ENCODE measurements at places on chromosomes 7 and 10.

GRCh38 chr7:101870361-101871062 is 53.1 kb downstream of the CUX1 start:
- peak; percentile 67 for DNase-seq

- DNase-seq, result no peak
Observed at GRCh38 chr7:42939457-42940240, 7.5 kb downstream of the MRPL32 start.

DNA sequence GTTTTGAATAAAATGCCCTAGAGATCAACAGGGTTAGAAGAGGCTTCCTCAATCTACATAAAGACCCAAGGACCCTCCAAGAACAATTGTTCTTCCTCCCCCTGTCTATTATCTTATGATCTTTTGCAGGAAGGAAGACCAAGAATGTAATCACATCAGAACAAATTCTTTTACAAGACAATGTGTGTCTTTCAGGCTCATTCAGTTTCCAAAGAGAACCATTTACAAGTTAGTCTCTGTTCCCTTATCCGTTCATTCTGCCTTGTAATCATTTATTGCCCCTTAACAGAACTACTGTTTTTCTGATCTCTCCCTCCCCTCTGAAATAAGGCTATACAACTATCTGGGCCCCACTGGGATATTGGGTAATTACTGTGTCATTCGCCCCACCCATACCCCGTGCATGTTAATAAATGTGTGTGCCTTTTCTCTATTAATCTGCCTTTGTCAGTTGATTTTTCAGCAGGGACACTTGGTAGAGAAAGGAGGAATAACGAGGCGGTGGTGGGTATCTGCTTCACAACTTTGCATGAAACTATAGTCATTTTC is 5.7 kb upstream of the MKRN1 start:
- no peak for DNase-seq

GRCh38 chr7:41779918-41780317 is 77.0 kb upstream of the INHBA start:
- DNase-seq, result no peak

- DNase-seq, result no peak
Observed at GRCh38 chr7:67781841-67782240, 785.2 kb downstream of the TYW1 start.

- DNase-seq, result peak; percentile 11
Observed at GRCh38 chr7:109879287-109879828, 1211.6 kb upstream of the LRRN3 start.

DNA sequence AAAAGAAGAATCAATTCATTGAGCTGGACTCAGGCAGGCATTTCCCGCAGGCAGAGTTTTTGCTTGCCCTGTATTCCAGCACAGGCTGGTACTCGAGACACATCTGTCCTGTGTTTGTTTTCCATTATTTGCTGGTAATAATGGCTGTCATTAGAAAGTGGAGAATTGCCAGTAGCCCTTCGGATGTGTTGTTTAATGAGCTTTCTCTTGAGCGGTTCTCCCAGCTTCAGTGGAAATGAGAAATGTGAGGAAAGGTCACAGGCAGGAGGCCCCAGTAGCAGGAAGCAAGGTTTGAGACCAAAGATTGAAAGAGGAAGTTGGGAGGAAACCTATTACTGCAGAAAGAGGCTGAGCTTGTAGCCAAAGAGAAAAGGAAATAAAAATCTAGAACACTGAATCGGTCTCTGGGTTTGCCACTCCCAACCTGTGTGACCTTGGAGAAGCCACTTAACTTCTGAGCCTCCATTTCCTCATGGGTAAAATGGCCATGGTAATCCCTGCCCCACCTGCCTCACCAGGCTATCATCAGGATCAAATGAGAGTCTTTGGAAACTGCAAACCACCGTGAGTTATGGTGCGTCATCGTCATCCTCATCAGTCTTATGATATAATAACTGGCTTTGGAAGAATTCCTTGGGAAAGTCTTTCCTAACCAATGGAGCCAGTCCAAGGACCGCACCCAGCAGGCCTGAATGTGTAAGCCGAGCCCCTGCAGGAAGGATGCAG is 67.7 kb downstream of the TACR2 start:
- DNase-seq, result no peak

GRCh38 chr10:72850861-72851260 is 42.7 kb upstream of the OIT3 start:
- peak; percentile 34 for DNase-seq

- no peak for DNase-seq
Observed at GRCh38 chr7:133641436-133641835, 388.6 kb downstream of the EXOC4 start.

DNA sequence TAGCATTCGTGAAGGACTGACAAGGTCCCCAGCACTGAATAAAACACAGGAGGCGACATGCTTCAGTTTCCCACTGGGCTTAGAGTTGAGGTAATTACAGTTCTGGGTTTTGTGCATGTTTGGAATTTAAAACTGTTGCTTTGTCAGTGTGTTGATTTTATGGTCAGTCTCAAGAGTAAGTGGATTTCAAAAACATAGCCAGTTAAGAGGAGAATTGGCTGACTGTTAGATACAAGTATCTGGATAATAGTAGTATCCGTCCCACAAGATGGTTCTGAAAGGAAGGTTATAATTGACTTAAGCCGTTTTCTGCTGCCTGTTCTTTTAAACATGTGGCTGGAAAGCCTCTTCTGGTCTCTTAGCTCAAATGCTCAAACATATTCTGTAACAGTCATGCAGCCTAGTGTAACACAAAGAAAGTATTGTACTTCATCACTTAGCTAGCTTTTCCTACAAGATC is 170.9 kb downstream of the POLR1F start:
- DNase-seq, result no peak

GRCh38 chr7:100759357-100760171 is 26.2 kb downstream of the ZAN start:
- DNase-seq, result peak; percentile 7

DNA sequence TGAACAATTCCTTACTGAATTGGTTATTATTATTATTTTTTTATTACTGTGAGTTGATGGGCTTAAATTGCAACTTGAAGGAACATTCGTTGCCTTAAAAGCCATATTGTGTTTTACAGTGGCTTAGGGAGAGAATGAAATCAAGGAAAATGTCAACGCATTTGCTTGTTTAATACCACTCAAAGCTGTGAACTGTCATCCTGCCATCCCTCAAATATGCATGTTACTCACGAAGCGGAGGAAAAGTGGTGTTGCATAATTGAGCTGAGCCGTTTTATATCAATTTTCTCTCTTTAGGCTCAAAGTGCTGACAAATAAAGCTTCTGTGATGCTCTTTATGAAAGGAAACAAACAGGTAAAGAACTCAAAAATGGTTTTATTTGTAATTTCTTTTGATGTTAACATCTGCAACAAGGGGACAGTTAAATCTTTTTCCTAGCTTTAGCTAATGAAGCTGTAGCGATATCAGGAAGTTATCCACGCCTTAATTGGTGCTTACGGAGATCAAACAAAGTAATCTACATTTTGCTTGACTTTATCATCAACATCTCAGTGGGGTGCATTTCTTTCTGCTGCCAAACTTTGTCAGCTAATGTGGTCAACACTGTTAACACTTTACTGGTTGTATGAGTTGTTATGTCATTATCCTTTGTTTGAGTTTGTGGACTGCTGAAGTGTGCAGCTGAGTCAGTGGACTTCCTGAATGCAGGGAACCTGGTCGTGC is 33.1 kb downstream of the GLRX3 start:
- no peak for DNase-seq

- DNase-seq, result no peak
Observed at GRCh38 chr7:101133621-101134398, 6.9 kb downstream of the SERPINE1 start.

DNA sequence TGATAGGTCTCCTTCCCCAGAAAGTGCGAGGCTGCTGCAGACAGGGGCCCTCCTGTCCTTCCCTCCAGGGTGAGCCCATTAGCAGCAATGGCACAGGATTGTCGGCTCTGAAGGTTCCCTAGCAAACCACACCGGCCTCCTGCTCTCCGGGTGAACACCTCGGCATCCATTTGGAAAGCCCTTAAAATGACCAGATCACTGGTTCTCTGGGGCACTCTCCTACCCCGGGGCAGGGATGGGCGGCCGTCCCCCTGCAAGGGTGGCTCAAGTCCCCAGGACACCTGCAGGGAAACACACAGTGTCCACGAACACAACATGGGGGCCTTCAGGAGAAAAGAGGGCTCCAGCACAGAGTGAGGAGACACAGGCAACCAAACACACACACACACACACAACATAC is 459.1 kb downstream of the PTPRN2 start:
- DNase-seq, result no peak

DNA sequence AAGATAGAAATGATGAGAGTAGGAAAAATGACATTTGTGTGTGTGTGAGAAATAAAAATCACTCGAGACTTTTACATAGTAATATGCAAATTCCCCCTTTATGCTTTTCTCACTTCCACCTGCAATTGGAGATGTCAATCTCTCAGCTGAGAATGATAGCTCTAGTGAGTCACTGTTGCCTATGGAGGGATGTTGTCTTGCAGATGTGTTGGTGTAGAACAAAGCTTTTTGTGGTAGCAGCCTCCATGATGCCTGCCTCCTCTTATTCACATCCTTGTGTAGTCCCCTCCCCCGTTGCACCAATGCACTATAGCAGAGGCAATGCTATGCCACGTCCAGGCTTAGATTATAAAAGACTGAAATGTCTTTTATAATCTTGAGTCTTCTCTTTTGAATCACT is 33.8 kb downstream of the SPAG6 start:
- no peak for DNase-seq

GRCh38 chr7:45593877-45594276 is 19.7 kb downstream of the ADCY1 start:
- DNase-seq, result no peak

DNA sequence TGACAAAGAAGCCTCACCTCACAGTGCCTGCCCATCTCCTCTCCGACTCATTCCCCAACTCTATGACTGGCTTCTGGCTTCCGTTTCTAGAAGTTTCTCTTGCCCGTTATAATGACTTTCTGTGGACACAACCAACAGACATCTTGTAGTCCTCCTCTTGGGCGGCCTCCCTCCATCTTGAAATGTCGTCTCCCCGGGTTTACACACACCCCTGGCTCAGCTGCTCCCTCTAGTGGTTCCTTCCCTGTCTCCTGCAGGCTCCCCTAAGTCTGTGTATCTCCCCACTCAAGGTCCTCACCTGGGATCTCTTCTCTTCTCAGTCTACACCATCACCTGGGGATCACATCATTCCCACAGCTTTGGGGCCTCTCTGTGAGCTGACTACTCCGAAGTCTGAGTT is 123.4 kb upstream of the NEBL start:
- no peak for DNase-seq

DNA sequence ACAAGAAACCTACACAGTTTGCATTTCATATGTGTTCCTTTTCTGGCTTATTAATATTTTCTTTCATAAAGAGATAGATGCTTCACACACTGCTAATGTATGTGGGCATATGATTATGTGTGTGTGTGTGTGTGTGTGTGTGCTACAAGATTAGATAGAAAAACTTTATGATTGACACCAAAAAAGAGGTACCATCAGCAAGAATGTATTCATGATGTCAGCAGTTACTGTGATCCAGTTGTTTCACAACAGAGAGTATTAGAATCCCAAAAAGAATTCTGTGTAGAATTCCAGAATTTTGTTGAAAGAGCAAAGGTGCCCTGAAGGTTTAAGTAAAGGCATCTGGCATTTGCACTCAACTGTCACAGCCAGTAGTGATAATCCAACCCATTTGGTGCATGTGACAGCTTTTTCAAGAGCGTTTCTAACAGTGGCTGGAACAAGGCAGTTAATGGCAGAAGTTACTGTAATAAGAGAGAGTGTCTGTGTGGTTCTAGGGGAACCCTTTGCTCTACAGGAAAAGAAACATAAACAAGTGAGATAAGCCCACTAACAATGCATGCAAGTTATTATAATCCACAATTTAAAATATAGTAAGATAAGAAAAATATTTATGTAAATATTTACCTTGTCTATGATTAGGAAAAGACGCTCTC is 16.6 kb downstream of the RELN start:
- no peak for DNase-seq

DNA sequence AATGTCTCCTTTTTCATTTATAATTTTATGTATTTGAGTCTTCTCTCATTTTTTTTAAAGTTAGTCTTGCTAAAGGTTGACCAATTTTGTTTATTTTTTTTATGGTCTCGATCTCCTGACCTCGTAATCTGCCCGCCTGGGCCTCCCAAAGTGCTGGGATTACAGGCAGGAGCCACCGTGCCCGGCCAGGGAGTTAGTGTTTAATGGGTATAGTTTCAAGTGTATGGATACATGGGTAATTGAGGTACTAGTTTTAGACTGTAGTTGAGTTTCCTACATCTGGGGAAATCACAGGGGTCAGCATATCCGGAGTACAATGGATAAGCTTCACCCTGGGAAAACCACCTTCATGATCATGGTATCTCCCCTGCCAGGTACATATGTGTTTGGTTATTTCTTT is 267.3 kb upstream of the KCND2 start:
- DNase-seq, result no peak

DNA sequence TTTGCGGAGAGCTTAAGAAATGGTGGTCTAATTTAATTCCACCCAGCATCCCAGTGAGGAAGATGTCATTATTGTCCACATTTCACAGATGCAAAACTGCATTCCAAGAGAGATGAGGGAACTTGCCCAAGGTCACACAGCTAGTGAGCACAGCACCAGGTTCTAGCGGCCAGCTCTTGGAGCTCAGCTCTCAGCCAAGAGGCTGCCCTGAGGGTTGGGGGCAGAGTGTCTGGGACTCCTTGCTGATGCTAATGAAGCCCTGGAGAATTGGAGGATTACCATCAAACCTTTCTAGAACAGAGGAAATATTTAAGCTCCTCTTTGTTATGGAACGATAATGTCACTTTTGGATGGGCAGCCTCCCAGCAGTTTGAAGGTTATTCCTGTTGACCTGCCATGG is 48.0 kb downstream of the PLPP4 start:
- no peak for DNase-seq

DNA sequence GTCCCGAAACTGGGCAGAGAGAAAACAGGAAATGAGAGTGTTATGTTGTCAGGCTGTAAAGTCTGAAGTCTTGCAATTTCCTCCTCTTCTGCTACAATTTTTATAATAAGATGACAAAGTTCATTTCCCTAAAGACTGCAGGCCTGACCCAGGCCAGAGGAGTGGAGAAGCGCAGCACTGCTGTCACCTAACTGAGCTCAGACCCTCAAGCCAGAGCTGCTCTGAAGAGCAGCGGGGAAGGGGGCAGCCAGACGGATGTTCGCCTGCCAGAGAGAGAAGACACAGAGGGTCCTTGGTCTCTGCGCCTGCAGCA is 12.6 kb upstream of the AOAH start:
- DNase-seq, result no peak

DNA sequence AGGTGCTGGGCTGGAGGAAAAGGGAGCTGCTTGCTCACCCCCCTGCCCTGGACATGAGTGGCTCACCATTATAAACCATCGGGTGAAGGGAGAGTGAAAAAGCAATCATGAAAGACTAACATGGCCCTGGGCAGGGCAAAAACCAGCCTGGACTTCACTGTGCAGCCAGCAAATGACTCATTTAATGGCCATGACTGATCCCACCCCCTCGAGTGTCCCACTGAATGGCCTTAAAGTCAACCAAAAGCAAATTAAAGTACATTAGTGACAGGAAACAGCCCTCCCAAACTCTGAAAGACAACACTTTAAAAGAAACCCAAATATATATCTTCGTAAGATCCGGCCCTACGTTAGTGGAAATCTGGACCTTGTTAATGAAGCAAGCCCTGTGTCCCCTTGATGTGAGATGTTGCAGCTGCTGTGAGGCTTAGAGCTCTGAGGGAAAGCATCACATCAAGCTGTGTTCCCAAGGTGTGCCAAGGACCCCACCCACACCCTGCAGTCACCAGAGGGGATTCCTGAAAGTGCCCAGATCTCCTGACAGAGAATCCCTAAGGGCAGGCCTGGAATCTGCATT is 31.2 kb downstream of the ADCYAP1R1 start:
- no peak for DNase-seq

- DNase-seq, result no peak
Observed at GRCh38 chr10:36303896-36304295, 661.8 kb upstream of the FZD8 start.

Data from lung (tissue), 17 donors.